Natural killer cell treated with Interleukin-12 subunit alpha and Interleukin-12 subunit beta and Interleukin-15 and Interleukin-18, amount 100 ng/mL, for 72 hours (primary cell): ENCODE measurements at places on chromosomes 3 and 15. TPM values are rescaled to one million over a fixed set of nuclear protein-coding genes. Genes with fewer than 3 reads are reported as not detected.
A peak's percentile ranks its signal among the peaks of the same experiment; 100 is the strongest.

The PYGO1 gene
- total RNA-seq = not detected

GRCh38 chr3:10600296-10600714, 94.9 kb upstream of the ATP2B2 start:
- DNase-seq = no peak

DNA sequence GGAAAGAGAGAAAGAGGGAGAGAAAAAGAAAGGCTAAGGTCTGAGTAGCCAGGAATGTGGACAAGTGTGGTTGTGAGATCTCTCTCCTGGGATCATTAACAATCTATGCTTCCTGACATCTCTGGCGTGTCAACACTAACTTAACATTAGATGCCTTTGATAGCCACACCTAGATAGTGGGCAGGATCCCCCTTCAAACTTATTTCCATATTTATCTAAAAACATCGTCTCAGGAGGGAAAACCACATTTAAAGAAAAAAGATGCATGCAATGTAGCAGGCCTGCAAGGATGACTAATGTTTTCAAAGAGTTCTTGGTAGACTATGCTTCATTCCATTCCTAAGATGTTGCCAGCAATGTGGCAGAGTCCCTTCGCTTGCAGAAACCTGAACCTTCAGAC, 80.9 kb downstream of the MLH1 start:
- no peak for DNase-seq

- peak; percentile 100 for DNase-seq
Measured at GRCh38 chr3:66500576-66501482, at the start of gene LRIG1. LRIG1 (minus strand) TSS chr3:66501022; CDS start chr3:66500407, 615 bp downstream.

The HCN4 gene
- not detected for total RNA-seq
